ENCODE measurements at places on chromosomes 12 and 14.

DNA sequence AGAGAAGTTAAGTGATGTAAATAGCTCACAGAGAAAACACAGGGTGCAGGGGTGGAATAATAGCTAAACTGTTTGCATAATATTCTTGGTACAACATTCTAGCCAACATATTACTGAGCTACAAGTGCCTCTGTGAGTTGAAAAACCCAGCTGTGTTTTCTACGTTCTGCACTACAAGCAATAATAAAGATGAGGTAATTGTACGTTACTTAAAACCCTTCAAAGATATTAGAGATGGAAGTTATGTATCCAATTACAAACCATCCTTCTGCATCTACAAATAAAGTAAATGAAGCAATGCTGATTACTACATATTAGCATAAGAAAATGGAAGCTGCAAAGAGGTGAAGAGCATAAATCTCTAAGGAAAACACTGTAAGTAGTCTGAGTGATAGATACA lies 271.4 kb downstream of the SSPN start:
- no peak for DNase-seq

- no peak for DNase-seq
Observed at GRCh38 chr12:132908145-132909029, 21.0 kb upstream of the CHFR start.

GRCh38 chr12:100935929-100936328 lies 141.4 kb downstream of the ANO4 start:
- DNase-seq = no peak

DNA sequence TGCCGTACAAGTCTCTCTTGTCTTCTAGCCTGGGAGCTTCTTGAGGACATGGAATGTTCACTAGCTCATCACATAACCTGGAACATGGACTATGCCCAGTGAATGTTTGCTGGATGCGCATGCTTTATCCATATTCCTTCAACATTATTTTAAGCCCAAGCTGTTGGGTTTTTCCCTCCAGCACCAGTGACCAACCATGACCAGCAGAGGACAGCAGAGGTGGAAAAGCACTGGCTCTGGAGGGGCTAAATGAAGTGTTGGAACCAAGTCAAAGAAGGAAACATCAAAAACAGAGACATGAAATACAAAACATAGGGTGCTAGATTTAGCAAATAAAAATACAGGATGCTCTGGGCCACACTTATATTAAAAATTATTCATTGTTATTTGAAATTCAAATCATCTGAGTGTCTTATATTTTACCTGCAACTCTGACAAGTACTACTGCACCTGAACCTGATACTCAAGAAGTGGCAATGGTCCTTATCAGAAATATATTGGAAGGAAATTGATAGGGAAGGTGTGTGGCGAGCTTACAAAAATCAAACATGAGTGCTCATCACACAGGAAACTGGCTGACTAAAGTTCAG lies 23.1 kb upstream of the HELB start:
- no peak for DNase-seq

- no peak for DNase-seq
Observed at GRCh38 chr14:99568567-99569560, 35.1 kb downstream of the CCDC85C start.

GRCh38 chr14:41521891-41522290 lies 84.8 kb upstream of the LRFN5 start:
- no peak for DNase-seq

DNA sequence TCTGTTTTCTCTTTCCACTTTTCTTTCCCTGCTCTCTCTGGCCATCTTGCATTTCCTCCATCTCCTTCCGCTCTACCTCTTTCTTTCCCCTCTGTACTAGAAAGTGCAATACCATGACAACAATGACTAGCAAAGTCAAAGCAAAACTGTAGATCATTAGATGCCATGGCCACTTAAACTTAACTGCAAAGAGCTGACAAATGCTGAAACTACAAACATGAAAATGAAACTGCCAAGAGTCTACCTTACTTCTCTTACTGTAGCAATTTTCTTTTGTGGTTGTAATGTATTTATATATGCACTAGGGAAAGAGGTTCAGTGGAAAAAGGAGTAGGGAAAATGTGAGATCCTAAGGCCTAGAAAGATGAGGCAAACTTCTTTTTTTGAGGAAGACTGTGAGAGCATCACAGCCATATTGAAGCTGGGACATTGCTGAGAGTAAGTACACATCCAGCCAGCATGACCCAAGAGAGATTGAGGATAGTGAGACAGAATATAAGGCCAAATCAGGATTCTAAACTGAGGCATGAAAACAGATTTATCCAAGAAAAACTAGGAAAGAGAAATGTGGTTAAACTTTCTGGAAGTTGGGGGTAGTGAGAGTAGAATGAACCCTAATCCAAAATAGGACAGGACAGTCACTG lies 276.6 kb upstream of the NAV3 start:
- DNase-seq = no peak

GRCh38 chr12:82650627-82651337 lies 35.9 kb upstream of the TMTC2 start:
- DNase-seq = peak; percentile 13

DNA sequence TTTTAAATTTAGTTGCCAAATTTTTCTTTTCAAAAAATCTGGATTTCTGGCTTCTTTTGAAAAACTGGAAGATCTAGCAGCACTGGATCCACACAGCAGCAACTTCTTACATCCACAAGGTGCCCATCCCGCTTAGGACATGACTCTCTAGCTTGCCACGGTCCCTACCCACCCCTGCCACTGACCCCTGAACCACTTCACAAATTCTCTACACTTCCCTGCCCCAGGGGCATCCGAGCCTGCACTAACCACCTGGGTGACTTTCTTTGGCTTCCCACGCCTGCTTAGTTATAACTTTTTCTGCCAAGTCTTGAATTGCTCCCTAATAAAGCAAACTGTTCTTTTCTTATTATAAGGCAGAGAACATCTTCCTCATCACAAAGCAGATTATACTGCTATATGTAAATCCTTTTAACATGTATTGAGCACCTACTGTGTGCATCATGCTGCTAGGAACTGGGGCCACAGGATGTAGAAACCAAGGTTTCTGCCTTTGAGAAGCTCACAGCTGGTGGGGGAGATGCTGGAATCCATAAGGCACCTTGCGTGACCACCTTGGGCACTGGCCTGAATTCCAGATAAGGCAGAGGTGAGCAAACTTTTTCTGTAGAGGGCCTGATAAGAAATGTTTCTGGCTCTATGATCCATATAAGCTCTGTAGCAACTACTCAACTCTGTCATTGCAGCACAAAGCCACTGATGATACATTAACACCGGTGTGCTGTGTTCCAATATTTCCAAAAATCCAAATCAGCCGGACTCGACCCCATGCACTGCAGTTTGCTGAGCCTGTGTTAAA lies 59.8 kb downstream of the ACTN1 start:
- no peak for DNase-seq

DNA sequence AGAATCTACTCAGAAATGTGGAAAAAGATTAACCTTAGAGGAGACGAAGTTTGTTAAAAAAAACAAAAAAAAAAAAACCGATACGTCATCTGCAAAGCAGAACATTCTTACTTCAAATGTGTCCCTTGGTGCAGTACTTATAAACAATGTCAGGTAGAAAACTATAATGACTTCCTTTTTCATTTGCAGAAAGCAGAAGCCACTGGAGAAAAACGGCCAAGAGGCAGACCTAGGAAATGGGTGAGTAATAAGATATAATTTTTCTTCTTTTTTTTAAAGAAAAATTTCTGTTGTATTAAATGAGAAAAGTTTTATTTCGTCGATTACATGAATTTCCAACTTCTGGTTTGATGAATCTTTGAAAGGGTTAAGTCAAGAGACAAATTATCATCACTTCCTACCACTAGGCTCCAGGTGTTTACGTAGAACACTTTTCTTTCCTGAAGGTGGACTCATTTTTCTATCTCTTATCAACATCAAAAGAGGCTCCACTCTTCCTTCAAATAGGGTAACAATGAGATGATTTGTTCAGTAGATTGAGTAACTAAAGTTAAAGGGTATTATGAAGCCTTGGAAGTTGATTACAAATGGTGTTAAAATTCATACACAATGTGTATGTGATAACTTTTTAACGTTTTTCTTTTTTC lies 14.2 kb downstream of the HMGA2 start:
- no peak for DNase-seq

- no peak for DNase-seq
Observed at GRCh38 chr12:41899577-41899976, 245.1 kb downstream of the GXYLT1 start.

- DNase-seq = no peak
Observed at GRCh38 chr12:10196210-10196609, 16.5 kb upstream of the GABARAPL1 start.

GRCh38 chr12:114275086-114275485 lies 130.9 kb downstream of the TBX5 start:
- DNase-seq = no peak

DNA sequence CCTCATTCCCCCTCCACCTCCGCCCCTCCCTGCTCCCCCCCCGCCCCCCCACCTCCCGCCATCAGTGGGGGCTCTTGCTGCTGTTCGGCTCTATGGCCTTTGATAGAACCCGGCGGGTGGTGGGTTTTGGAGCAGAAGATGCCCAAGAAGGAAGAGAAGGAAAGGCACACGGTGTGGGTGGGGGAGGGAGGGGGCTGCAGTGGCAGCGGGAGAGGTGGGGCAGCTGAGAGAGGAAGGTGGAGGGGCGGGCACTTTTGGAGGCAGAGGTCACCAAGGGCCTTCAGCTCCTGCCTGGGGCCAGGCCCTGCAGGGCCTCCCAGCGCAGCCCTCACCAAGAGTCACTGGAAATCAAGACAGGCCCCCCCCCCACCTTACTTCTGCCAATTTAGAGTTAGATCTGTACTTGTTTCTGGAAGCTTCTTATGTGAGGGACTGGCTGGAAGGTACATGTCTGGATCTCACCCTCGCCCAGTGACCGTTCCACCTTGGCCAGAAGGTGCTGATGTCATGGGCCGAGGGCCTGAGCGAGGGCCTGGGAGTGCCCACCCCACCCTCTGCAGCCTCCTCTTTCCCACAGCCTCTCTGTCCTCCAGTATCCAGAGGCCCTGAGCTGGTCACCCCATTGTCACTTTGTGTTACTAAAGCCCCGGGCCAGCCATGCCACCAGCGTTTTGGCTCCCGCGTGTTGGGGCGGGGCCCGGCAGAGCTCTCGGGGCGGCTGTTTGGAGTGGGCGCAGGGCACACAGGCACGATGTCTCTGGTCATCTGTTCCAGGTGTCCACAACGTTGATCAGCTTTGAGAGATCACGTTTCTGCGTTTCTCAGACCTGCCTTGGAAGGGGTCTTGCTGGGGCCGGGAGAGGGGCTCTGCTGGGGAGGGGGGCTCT lies 153.9 kb downstream of the KIF26A start:
- DNase-seq = no peak
